HS-27A (cell line): ENCODE measurements at places on chromosomes 7 and 10.

- DNase-seq, result no peak
These were observed 172.4 kb upstream of the LANCL2 start for GRCh38 chr7:55192723-55193122.

DNA sequence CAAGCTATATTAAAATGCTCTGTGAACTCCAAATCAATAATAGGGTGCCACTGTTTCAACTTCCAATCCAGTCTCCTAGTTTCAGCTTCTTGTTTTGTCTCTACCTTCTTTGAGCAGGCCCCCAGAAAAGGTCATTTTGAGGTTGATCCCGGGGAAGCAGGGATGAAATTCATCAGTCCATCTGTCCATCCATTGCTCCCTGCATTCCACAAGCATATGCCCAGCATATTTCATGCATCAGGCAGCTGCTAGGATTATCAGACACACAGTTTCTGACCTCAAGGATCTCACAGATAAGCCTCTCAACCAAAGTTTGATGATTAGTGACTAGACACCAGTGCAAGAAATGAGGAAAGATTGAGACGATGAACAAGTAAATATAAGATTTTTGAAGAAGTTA, 186.6 kb upstream of the PDE1C start:
- DNase-seq, result no peak

DNA sequence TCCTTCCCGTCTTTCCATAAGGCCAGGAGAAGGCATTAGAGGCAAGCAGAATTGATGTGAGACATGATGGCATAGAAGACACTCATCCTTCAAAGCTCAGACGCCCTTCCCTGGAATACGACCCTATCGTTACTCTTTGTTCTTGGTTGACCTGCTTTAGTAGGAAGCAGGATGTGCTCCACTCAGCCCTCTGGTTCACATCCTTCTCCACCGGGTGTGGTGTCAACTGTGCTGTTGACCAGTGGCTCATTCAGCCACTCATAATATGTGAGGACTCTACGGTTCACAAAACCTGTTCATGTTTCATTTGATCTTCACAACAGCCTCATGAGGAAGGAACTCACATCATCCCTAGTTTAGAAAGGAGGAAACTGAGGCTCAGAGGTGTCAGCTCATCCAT, 47.1 kb downstream of the ADRA2A start:
- no peak for DNase-seq

DNA sequence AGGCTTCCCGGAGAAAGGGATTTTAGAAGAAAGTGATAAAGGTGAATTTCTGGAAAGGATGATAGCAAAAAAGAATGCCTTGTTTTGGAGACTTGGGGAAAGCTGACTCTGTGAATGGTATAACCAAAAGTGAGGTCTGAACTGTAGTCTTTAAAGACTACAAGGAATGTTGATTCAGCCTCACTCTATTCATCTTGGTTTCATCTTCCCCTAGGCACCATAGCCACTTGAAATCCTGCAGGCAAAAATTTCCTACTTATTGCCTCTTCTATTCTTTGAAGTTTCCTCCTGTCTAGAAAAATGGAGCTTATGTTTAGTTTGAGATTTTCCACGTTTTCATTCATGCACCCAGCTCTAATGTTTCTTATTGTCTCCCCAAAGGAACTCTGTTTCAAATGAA, 518.0 kb downstream of the AUTS2 start:
- no peak for DNase-seq

DNA sequence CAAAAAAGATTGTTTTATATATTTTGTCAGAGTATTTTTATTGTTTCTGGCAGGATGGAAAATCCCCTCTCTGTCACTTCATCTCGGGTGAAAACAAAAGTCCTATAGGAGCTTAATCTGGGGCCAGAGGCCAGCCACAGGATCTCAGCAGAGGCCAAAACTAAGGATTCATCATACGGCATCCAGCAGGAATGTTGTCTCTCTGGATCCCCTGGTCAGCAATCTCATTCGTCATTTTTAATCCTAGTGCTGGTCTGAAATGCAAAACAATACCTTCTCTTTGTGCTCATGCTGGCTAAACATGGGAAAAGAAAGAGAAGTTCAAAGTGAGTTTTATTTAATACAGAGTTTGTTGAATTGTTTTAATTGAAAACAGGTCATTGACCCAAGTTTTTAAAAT, 482.5 kb upstream of the AUTS2 start:
- DNase-seq, result no peak

DNA sequence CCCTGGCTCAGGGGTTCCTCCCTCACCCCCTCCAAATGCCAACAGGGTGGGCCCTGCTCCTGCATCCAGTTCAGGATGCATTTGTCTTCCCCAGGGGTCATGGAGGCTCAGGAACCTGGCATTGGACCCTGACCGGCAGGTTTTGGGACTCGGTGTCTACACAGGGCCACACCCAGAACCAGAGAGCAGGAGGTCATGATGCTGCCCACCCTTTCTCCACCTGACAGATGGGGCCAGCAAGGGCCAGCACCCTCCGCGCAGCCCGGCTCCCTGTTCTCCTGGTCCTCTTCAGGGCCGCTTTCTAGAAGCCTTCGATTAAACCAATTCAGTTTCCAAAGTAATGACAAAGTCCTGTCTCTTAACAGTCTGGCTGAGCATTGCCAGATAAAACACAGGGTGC, 50.2 kb downstream of the CAMK2B start:
- no peak for DNase-seq

DNA sequence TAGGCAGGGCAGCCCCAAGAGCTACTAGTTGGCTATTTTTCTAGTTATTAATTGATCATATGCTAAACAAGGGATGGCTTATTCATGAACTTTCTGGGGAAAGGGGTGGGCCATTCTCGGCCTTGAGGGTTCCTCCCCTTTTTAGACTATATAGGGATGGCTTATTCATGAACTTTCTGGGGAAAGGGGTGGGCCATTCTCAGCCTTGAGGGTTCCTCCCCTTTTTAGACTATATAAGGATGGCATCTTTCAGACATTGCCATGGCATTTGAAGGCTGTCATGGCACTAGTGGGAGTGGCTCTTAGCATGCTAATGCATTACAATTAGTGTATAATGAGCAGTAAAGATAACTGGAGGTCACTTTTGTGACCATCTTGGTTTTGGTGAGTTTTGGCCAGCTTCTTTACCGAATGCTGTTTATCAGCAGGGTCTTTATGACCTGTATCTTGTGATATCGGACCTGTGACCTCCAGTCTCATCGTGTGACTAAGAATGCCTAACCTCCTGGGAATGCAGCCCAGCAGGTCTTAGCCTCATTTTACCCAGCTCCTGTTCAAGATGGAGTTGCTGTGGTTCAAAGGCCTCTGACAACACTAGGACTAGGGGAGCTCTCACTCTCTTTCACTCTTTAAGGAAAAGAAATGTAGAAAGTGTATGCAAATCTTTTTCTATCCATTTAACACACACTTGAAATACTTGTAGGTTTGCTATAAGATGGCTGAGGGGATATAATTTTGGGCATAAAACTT, 7.8 kb downstream of the FHIP2A start:
- no peak for DNase-seq

DNA sequence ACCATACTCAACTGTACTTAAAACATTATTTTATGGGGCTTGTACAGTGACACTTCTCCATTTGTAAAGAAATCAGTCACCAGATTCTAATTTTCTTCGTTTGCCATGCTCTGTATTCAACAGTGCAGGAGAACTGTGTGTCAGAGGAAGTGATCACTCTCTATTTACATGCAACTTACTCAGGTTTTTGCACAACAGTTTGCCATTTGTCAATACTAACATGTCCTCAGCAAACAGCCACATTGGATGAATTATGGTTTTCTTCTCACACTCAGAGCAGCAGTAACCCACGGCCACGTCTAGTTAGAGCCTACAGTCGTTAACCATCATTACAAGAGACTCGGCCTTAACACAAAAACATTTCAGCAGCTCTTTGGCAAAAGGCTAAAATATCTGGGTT, 69.2 kb upstream of the SP4 start:
- no peak for DNase-seq

- DNase-seq, result no peak
These were observed 85.8 kb downstream of the PRPF18 start for GRCh38 chr10:13672548-13672947.

DNA sequence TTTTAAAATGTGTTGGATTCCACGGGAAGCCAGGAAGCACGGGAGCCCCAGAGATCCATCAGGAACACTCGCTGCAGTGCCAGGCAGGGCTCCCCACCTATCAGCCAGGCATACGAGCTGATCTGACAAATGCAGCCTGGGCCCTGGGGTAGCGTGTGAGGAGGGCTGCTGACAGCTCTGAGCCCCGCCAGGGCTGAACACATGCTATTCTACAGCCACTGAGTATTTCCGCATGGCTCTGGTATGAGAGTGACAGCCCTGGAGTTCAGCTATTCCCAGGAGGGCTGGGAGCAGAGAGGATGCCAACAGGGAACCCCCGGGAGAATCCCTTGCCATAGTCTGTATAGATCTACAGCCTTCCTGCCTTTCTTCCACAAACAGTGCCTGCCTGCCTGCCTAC, 237.3 kb upstream of the ZMIZ1 start:
- no peak for DNase-seq

GRCh38 chr10:96673318-96674099, 46.8 kb downstream of the PIK3AP1 start:
- DNase-seq, result no peak

DNA sequence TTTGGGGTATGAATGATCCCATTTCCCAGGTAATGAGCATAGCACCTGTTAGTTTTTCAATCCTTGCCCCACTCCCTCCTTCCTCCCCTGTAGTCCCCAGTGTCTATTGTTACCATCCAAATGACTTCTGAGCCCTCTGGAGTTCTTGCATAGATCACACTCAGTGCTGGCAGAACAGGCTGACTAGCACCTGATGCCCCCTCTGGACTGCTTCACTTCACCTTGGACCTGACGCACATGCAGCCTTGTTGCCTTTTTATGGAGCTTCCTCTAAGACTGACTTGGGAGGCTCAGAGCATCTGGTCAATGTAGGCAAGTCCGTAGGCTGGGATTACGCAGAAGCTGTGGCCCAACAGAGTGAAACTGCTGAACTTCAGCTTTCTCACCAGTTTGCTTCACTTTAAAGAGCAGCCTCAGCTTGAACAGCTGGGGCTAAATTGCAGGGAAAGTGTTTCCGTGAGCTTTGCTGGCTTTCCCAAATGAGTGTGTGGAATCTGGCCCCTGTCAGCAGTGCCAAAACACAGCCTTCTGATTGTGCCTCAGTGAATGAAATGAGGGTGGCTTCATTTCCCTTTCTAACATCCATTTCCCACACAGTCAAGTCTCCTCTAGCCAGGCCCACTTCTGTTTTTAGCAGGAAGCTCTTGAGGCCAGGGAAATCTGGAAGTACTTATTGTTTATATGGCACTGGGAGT, 48.5 kb downstream of the NXPH1 start:
- no peak for DNase-seq

- no peak for DNase-seq
These were observed 14.7 kb downstream of the LZTS2 start for GRCh38 chr10:101014230-101014884.

DNA sequence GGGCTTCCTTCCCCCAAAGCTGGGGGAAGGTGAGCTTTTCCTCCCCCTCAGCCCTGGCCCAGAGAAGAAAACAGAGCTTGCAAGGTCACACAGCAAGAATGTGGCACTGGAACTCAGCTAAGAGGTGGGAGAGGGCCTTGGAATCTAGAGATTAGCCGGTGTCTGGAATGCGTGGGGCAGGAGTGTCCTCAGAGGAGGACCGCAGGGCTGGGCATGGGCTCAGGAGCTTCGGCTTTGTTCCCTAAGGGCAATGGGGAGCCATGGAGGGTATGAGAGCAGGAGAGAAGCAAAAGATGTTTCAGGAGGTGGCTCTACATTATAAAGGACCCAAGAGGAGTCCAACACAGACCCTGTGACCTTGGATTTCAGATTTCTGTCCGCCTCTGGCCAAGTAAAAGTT, 127.2 kb upstream of the TNRC18 start:
- no peak for DNase-seq

DNA sequence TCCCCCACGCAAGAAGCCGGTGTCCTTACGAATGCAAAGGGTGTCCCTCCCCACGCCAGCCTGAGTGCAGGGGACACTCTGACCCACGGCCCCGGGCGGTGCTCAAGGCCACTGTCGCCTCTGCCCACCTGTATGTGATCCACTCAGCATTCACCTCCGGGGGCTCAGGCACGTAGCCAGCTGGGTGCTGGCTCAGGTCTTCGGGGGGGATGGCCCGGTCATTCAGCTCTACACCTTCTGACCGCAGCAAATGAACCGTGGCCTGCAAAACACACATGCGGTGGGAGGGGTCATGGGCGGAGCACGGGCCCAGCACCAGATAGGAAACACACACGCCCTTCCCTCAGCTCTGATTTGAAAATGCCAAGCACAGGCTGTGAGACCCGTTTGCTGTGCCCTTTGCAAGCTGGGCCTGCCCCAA, 25.9 kb downstream of the CFAP46 start:
- no peak for DNase-seq

DNA sequence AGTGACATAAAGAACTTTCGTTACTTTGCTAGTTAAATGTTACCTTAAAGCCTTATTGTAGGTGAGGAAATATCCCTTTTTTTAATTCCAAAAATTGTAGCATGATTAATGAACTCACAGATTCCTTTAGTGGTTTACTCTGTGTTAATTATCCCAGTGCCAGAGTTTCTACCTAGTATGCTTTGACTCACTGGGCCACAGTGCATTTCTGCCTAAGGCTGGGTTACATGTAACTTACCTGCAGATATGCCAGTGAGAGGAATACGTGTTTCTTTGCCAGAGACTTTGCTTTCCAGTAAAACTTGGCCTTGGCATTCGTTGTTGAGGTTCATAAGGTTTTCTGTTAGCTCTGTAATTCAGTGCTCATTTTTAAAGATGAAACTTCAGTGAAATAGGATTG, 380.8 kb upstream of the LRGUK start:
- no peak for DNase-seq
